NT2/D1 (cell line): ENCODE measurements at places on chromosomes 1 and 21.

- DNase-seq = no peak
Measured at GRCh38 chr1:203726417-203726867, 38.5 kb upstream of the LAX1 start.

GRCh38 chr1:14520514-14521163, 77.8 kb upstream of the KAZN start:
- DNase-seq = no peak

- no peak for DNase-seq
Measured at GRCh38 chr1:115746021-115746690, 22.4 kb downstream of the CASQ2 start.

GRCh38 chr1:43035821-43036741, 77.4 kb upstream of the SLC2A1 start:
- DNase-seq = no peak

DNA sequence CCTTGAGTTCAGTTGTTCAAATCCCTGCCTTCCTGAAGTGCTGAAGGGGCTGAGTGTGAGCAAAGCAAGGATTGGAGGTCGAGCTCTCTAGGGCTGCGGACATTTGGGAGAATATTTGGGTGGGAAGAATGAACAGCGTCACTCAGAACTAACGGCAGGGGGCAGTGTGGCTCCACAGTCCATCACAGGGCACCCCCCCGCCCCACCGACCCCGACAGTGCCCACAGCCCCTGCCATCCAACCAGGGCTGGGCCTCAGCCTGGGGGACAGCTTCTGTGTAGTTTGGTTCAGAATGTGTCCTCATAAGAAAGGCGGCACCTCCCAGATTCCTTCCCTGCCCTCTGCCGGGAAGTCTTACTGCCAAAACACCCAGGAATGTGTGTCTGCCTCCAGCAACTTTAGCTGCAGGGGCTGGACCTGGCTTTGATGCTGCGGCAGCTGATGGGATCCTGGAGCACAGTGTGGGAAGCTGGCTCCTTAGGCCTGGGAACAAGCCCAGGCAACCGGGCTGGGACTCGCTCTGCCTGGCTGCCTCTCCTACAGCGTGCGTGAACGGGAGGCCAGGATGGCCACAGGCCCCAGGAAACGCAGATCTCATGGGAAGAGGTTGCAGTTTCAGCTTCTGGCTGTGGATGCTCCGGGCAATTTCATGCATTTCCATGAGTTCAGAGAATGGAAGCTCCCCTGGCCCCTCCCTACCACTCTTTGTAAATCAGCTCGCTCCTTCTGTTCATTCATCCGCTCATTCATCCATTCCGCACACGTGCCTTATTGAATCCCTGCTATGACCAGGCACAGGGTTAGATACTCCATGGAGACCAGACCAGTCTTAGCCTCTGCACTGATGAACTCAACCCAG, 104.9 kb upstream of the TMPRSS2 start:
- peak; percentile 77 for DNase-seq

DNA sequence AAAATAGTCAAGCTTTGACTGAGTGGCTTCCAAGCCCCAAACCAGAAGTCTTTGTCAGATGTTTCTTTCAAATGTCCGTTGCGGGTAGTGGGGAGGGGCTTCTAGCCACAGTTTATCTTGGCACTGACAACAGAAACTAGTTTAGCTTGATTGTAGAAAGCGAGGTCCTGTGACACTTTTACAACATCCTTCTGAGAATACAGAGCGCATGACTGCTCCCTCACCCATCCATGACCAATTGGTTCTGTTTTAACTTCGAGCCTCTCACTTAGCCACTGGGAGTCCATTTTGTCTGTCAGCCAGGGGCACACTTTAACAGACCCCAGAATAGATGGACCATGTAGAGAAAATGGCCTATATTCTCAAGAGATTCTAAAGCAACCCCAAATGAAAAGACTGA, 199.2 kb upstream of the ST6GALNAC5 start:
- no peak for DNase-seq

- no peak for DNase-seq
Measured at GRCh38 chr1:25628741-25629421, 12.3 kb downstream of the MAN1C1 start.

DNA sequence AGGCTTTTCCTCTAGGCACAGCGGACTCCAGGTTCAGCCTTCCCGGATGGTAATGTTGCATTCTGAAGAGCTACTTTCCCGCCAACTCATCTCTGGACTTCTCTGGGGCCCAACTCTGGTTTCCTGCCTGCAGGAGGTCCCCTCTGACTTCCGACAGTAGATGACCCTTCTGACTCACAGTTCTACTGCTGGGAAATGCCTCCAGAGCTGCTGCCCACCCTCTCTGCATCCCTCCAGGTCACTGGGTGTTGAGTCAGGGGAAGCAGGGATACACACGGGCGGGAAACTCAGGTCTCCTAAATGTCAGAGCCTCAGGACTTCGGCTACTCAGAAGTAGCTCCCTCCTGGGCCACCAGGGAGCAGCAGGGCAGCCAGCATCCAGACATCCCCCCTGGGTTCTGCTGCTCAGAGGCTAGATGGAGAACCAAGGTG, 2.1 kb upstream of the KIF21B start:
- DNase-seq = no peak

DNA sequence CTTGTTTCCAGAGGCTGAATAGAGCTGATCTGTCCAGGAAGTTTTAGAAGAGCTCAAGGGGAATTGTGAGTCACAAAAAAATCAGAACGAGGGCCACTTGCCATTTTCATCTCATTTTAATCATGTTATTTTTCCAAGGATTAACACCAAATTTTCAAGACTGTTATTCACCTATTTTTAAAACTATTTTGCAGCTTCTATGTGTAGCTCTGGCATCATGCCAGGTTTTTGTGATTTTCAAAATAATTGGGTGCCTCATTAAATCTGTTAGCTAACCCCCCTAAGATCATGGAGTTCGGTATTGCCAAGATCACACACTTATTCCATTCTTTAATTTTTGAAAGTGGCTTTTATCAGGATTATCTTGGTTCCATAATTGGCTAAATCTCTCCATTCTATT, 90.9 kb downstream of the RGS7 start:
- DNase-seq = no peak

DNA sequence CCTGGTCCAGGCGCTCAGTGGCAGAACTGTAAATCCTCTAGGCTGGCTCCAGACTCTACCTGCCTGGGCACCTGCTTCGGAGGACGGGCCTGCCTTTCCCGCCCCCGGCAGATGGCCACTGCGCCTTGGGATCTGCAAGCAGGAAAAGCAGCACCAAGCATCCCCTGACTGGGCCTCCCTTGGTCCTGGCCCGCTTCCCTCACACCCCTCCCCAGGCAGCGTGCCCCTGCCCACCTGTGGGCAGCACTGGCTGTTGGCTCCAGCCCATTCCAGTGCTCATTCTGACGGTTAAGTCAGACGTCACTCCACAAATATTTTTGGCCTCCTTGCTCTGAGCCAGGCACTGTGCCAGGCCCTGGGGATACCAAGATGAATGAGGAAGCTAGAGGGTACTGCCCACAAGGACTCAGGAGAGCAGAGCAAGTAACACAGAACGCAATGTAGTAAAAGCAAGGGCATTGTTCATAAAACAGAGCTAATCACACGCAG, 22.0 kb upstream of the BLACAT1 start:
- no peak for DNase-seq

DNA sequence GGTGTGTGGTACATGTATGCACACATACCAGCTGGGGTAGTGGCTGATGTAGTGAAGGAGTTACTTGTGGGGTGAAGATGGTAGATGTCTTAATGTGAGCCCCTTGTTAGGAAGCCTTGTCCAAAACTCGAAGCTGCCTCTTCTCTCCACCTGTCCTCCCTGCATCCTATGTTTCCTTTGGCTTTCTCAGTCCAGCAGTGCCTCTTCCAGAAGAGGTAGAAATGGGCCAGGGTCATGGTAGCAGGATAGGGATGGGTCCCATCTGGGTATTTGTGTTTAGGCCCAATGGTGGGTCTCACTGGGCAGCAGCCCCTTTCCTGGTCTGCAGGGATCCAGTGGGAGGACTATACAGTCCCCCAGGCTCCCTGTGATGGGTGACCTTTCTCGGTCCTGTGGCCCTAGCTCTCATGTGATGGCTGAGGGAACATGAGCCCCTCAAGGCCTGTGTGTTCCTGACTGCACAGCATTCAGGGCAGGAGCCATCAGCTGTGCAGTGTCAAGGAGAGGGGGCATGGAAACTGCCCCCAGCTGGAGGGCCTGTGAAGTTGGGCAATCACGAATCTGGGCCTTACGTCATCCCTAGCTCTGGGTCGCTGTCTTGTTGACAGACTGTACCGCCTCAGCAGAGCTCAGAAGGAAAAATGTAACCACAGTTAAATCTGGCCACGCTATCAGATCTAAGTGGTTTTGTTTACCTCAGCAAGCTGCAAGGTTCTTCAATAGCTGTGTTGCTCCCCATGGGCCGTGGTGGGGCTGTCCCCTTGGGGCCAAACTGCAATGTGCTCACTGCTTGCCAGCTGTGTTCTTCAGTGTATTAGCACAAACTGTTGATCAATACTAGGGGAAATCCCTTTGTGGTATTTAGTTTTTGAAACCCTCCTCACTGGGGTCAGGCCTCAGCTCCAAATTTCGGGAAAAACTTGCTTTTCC, 82.7 kb downstream of the NOS1AP start:
- no peak for DNase-seq

GRCh38 chr1:81654147-81654546, 146.6 kb upstream of the ADGRL2 start:
- no peak for DNase-seq

GRCh38 chr1:59017501-59018231, 233.8 kb upstream of the JUN start:
- DNase-seq = no peak

- DNase-seq = no peak
Measured at GRCh38 chr1:119032986-119033385, 44.8 kb upstream of the TBX15 start.

GRCh38 chr1:153513666-153514065, 22.1 kb downstream of the S100A6 start:
- DNase-seq = no peak

GRCh38 chr1:93851327-93851712, 27.7 kb downstream of the DNTTIP2 start:
- no peak for DNase-seq

DNA sequence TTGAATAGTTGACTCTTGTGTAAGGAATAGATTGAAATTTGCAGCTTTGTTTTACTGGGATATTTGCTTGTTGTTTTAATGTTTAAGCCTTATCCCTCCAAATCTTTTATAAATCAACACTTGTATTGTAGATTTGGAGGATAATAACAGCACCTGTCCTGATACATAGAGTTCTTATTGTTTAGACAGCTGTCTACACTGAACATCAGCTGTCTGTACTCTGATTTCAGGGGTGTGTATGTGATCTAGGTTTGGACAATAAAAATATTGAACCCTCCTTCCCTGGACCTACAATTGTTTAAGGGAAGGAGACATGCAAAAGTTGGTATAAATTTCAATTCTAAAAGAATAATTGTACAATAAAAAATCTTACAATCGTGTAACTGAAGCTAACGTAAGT, 48.3 kb upstream of the DPH5 start:
- DNase-seq = no peak

- no peak for DNase-seq
Measured at GRCh38 chr21:16537501-16537900, 807.7 kb downstream of the USP25 start.

DNA sequence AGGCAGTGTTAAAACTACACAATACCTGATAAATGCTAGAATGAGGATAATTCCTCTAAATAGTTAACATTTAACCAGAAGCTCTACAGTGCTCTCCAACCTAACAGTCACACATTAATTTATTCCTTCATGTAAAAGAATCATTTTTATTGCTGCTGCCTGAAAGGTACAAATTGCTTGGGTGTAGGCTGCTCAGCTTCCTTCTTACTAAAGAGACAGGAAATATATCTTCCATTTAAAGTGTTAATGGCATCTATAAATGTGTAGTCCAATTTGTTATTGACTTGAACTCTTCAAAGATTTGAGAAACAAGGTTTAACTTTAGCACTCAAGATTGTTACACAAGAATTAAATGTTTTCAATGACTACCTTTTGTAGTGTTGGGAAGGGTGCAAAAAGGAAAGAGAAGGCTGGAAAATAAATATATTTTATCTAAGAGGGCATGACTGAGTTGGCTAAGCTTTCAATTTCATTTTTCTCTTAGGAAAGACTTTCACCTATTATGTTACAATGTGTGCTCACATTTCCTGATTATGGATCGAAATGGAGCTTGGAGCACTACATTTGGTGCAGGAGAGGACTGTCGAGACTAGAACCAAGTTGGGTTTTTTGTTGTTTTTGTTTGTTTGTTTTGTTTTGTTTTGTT, 105.5 kb upstream of the CACYBP start:
- DNase-seq = no peak

DNA sequence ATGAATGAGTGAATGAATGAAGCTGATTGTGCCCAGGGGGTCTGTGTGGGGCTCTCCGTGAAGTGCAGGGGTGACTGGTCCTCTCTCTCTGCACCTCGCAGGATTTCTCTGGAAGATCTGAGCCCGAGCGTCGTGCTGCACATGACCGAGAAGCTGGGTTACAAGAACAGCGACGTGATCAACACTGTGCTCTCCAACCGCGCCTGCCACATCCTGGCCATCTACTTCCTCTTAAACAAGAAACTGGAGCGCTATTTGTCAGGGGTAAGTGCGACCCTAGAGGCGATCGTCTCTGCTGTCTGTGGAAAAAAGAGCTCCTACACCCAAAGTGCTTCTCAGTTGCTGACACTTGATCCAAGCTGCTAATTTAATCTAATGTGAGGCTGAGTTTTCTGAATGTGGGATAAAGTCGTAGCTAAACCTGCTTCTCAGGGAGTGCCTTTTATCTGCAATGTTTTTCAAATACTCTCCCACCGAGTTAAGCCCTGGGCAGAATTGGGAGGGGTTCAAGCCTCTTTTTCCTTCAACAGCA, 101.7 kb downstream of the HUNK start:
- DNase-seq = peak; percentile 28

- no peak for DNase-seq
Measured at GRCh38 chr1:154330669-154331068, 5.3 kb downstream of the ATP8B2 start.

GRCh38 chr1:113452921-113453770, 62.8 kb downstream of the MAGI3 start:
- peak; percentile 16 for DNase-seq

DNA sequence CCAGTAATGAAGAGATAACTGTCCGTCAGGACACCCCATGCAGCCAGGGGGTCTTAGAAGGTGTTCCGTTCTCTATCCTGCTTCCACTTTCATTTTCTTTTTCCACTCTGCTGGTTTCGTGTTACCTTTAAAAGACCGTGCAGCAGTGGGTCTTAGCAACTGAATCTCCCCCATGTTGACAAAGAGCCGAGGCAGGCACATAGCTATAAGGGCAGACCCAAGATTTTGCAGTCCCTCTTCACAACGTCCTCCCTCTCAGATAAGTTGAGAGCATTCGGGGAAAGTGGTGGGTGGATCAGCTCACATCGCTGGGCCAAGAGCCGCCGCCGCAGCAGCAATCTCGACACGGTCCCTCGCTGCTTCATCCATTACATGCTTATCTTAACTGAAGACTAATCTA, 355.5 kb downstream of the LMO4 start:
- no peak for DNase-seq

GRCh38 chr1:111802110-111802509, 46.4 kb downstream of the DDX20 start:
- DNase-seq = no peak

GRCh38 chr1:24360681-24361080, 41.5 kb downstream of the GRHL3 start:
- no peak for DNase-seq

GRCh38 chr1:248752161-248753028, 3.2 kb downstream of the LYPD8 start:
- no peak for DNase-seq
